ENCODE measurements at places on chromosomes 6 and 20.

DNA sequence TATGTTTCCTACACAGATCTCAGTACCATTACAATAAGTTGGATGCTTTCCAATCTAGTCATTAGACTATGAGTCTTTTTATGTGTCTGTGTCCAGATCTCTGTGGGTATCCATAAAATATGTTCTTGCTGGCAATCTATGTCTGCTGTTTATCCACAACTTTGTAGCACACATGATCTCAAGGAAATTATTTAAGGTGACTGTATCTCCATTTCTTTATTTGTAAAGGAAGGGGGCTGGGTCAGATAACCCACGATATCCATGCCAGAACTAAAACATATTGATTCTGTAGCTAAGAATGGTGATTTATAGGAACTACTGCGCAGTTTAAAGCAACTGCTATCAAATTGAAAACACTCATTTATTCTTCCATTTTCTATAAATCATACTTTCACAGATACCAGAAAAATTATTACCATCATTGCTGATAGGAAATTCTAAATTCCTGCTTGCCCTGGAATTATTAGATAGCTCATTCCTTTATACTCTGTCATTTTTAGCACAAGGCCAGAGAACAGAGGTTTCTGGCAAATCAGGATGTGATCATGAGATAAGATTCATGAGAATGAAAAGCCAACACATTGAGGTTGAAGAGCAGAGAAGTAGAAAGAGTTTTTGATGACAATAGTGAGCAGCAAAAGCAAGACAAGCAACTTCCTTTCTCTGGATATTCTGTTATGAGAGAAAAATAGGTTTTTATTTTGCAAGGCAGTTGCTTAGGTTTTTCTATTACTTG is 851.4 kb upstream of the CITED2 start:
- DNase-seq, result no peak

DNA sequence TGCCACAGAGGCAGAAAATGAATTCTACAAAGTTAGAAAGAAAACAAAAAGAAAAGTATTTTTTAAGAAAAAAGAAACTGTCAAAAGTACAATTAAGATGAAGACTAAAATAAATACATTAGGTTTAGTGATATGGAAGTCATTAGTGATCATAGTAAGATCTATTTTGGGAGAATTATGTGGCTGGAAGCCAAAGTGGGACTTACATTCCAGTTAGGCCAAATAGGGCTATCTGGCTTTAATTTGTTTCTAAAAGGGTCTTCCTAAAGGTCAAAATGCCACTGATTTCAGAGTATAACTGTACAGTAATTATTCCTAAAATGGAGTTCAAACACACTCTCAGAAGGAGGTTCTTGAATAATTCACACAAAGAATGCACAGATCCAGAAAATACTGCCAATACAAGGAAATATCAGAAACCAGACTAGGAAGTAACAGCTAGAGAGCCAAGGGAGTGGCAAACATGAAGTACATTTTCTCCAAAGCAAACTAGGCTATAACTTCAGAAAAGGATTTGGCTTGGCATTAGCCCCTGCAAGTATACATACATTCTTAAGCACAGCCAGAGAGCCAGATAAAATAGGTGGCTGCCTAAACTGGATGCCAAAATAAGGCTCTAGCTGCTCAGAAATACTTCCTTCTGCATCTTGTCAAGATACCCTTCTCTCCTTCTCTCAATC is 45.3 kb downstream of the PDSS2 start:
- no peak for DNase-seq

- no peak for DNase-seq
Observed at GRCh38 chr20:2312876-2313275, 17.1 kb downstream of the TGM3 start.

GRCh38 chr20:53844259-53844658 is 226.1 kb downstream of the BCAS1 start:
- DNase-seq, result no peak

GRCh38 chr6:125815080-125815910 is 24.5 kb downstream of the NCOA7 start:
- DNase-seq, result no peak

GRCh38 chr6:162670345-162670744 is 57.2 kb downstream of the PRKN start:
- DNase-seq, result no peak

- no peak for DNase-seq
Observed at GRCh38 chr20:48784273-48784641, 43.5 kb downstream of the PREX1 start.

All from DMS79 treated with DMSO at 0.1 percent for 48 hours (cell line).